ENCODE measurements at places on chromosomes 7 and 10.
A peak's percentile ranks its signal among the peaks of the same experiment; 100 is the strongest.

- DNase-seq = no peak
These were observed at the start of gene CPED1 for GRCh38 chr7:120988591-120989256. Gene CPED1 (plus strand): TSS chr7:120988711. CDS start chr7:120989622, 911 bp downstream.

GRCh38 chr10:44873160-44873559, 38.0 kb upstream of the TMEM72 start:
- no peak for DNase-seq

GRCh38 chr10:113764582-113764981, 13.1 kb downstream of the PLEKHS1 start:
- DNase-seq = no peak

DNA sequence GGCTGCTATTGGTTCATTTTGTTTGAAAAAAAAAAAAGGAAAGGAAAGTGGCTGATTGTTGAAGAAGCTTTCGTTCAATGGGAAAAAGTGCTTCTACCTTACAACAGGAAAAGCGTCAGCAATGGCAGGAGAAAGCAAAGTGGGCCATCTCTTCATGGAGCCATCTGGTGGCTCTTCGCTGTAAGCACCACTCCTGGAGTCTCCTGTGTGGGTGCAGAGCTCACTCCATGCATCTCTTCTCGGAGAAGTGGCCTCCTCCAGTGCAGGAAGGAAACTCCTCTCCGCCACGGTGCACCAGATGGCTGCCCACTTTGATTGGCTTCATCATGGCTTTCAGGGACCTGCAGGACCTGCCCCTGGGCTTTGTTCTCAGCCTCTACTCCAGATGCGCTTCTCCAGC, 250.9 kb downstream of the PTEN start:
- DNase-seq = no peak

GRCh38 chr10:95790982-95791381, 35.0 kb downstream of the ENTPD1 start:
- no peak for DNase-seq

GRCh38 chr7:93877742-93878141, 12.8 kb downstream of the TFPI2 start:
- no peak for DNase-seq

DNA sequence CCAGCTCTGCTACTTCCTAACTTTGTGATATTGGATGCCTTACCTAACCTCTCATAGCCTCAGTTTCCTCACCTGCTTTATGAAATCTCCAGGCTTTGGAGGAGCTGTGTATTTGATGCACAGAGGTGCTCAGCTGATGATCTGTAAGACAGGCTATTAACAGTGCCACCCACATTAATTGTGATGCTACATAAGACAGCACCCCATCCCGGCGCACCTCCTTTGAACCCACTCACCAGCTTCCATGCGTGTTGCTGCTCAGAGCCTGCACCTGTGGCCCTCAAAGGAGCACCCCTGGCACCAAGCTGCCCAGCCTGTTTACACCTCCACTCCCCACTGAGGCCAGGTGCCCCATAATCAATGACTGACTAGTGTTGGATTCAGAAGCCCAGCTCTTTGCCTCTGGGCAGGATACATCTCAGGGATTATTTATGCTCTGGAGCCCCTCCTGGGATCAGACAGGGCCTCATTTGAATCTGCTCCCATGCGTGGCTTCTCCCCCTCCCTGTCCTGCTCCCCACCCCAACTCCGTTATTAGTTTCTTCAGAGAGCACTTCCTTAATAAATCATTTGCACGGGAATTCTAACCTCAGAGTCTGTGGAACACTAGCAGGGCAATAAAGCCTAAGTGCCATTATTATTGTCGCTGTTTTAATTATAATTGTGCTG, 87.7 kb downstream of the GFRA1 start:
- DNase-seq = no peak

DNA sequence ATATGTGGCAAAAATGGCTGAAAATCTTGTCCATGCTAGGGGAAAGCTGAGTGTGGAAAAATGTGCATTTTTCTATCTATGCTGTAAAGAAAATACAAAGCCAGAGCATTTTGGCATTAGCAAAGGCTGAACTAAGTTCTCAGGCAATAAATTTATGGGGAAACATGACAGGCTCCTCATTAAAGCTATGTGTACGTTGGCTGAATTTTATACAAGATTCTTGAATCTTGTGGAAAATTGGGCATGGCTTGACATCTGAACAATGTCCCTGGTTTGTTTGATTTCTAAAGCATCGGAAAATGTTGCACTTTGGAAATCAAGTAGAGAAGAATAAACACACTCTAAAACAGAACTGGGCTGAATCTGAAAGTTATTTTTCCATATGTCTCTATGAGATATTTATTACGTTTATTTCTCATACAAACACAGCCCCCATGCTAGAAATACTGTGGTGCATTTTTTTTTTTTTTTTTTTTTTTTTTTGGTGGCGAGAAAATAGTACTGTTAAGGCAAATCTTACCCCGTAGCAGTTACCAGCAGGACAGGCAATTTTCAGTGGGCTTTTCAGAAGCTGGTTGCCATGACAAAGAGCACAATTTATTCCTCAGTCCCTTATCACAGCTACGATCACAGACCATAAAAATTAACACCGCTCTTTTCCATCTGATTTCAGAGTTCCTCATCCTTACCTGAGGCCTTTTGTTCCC, 16.9 kb downstream of the CPA1 start:
- no peak for DNase-seq

- no peak for DNase-seq
These were observed 1078.3 kb downstream of the NRG3 start for GRCh38 chr10:82953331-82953730.

GRCh38 chr7:36344622-36345021, 45.0 kb upstream of the ANLN start:
- DNase-seq = no peak

DNA sequence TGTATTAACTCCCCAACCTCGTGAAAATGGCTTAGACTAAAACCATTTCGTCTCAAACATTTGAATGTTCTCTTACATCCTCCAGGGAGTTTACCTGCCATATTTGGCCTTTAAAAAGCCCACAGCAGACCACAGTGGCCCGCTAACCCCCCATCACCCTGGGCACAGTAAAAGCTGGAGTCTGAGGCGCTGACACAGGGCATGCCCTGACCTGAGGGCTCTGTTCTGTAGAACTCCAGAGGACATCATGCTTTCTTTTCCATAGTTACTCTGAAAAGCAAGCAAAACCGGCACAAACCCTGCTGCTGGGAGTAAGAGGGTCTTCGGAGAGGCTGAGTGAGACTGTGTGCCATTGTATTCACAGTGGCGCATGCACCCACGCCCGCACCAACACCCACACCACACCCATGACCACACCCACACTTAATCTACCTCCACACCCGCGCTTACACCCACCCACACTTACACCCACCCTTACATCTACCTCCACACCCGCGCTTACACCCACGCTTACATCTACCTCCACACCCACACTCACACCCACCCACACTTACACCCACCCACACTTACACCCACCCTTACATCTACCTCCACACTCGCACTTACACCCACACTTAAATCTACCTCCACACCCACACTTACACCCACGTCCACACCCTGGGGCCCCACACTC, 32.1 kb downstream of the LRRC27 start:
- DNase-seq = no peak

DNA sequence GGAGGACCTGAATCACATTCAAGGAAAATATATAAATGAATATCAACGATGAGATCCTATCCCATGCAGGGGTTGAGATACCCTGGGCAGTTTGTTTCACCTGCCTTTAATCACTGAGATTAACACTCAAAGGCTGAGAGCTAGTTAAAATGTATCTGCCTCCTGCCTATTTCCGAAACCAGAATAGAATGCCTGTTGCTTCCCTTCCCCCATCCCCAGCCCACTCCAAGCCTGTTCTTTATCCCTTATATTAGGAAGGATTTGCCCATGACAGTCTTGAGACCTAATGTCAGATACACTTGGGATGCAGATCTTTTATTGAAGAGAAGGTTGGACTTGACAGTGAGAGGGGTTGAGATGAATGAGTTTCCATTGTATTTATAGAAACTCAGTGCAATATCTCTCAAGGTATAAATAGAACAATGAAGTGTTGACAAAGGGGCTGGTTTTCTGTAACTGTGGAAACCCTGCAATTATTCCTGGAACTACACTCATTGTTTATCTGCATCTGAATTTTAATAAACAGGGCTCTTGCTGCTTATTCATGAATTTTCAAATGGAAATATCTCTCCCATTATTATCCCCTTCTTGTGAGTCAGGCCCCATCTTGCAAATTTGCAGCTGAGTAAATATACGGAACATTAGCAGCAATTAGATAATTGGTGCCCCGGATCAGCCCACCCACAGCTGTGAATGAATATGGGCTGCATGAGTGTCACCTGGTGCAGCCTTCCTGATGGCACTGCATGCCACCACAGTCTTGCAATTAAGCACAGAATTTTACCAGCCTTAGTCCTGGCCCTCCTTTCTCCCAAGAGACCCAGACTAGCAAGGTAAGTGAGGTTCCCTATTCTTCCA, 66.7 kb downstream of the SORCS3 start:
- DNase-seq = no peak

DNA sequence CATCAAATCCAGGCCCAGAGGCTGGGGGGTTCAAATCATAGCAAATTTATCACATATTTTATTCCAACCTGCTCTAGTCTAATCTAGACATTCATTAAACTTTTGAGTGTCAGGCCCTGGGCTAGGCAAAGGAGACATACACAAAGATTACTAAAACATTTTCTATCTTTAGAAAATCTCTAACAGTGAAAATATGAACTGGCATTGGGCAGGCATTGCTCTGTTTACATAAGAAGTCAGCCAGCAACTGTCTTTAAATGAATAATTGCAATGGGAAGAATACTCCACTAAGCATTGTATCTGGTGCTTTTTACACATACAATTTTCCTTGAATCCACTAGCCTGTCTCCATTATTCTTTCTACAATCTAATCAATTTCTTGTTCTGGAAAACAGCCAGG, 222.5 kb upstream of the LRRN3 start:
- no peak for DNase-seq

GRCh38 chr10:43304687-43305333, 37.9 kb upstream of the RASGEF1A start:
- peak; percentile 50 for DNase-seq

DNA sequence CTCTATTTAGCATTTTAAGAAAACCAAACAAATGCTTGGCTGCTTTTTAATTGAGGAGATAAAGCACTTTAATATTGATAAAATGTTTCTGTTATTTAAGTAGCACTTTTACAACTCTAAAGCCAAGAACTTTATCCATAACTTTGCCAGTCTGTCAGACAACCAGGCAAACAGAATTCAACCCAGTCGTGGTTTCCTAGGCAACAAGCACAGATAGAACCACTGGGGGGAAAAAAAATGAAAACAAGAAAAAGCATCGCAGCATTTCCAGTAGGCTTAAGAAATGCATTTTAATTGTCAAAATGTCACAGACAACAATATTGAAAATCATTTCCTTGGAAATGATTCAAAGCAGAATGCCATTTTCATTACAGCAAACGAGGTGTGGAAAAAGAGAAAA, 323.4 kb downstream of the PARD3 start:
- no peak for DNase-seq

DNA sequence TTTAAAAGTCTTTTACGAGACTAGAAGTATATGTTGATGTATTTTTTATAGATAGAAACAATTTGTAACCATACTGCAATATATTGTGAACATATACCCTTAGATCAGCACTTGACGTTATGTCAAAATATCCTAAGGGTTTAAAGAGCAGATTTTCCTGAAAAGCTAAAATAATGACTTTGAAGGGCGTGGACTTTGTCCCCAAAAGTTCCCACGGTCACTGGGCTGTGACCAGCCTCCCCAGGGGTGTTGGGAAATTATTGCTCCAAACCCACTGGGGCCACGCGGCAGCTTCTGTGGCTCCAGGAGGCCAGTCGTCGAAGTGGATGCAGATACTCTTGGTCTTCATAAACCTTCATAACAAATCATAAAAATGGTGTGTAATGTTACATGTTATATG, 29.9 kb downstream of the DNAJB6 start:
- no peak for DNase-seq

DNA sequence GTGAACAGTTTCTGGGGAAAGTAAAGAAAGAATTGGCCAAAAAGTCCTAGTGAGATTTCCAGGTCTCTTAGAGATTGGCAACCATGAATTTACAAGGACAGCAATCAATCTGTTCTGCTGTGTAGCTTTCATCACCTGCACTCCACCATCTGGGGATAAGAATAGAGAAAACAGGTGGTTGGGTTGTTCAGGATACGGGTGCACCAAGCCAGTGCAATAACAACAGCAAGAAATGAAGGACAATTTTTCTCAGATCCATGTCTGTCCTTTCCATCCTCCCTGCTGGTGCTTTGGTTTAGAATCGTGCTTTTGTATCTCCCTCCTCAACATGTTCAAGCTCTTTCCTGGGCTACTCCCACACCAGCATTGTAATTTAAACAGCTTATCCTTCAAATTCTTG, 787.7 kb downstream of the GRID1 start:
- DNase-seq = no peak

DNA sequence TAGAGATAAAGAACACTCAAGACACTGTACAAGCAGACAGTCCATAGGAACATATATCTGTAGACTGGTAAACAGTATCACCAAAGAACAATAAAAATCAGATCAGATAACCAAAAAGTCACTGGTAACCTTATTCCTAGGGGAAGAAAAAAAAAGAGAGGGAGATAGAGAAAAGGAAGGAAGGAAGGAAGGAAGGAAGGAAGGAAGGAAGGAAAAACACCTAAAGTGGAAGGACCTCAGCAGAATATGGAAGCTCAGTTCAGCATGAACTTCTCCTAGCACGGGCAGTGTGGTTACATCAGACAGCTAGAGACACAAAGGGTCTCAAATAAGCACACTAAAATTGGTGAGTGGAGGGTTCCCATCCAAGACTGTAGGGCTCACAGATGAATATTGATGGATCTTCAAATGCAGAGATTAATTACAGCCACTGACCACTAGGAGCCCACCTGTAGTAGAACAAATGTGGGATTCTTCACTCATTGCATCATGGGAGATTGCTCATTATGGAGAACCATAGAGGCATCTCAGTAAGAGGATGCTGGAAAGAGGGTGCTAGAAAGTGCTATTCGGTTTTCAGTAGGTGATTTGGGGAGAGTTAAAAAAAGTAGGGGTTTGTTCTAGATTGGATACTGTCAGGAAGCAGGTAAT, 293.4 kb upstream of the C7orf33 start:
- DNase-seq = no peak

DNA sequence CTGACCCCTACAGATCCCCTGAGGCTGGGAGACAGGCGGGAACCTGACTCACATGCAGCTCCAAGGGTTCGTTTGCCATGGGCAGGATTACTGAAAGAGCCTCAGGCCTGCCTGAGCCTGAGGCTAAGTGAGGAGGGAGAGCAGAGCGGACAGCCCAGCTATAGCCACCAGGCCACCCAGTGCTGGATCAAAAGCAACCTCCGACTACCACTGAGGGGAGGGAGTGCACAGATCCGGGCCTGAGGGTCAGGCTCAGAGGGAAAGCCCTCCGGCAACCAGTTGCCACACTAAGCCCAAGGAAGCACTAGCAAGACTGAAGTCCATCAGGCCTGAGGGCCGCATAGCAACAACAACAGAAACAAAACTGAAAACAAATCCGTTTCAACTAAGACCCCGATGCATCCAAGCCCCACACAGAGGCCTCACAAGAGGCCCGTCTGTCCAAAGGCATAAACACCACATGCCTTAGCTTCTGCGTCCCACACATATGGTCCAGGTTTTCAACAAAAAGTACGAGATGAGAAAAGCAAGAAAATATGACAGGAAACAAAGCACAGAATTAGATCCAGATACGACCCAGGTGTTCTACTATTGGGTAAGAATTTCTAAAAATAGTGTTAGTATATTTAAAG, 92.5 kb upstream of the VIPR2 start:
- DNase-seq = no peak

- no peak for DNase-seq
These were observed 4.4 kb upstream of the SEMA3C start for GRCh38 chr7:80923211-80923612.

Data from activated T-cell treated with anti-CD3 and anti-CD28 coated beads for 4 hours (primary cell).